ENCODE measurements at places on chromosomes 11 and 22. TPM values are rescaled to one million over a fixed set of nuclear protein-coding genes. Genes with fewer than 3 reads are reported as not detected.
A peak's percentile ranks its signal among the peaks of the same experiment; 100 is the strongest.

Gene LMNTD2
- 9.2 TPM for total RNA-seq

Gene POU2AF1
- total RNA-seq = 0.98 TPM

Gene YPEL4
- total RNA-seq = 0.84 TPM

Gene CCDC87
- total RNA-seq = 0.26 TPM

Gene ARFIP2
- 16.0 TPM for total RNA-seq

Gene FOLR1
- total RNA-seq = not detected

Gene TCN1
- total RNA-seq = 0.55 TPM

Gene FBLN1
- 2.8 TPM for total RNA-seq

Gene TTC36
- total RNA-seq = 21.5 TPM

Gene SYCE3
- not detected for total RNA-seq

Gene TMEM135
- total RNA-seq = 22.8 TPM

DNA sequence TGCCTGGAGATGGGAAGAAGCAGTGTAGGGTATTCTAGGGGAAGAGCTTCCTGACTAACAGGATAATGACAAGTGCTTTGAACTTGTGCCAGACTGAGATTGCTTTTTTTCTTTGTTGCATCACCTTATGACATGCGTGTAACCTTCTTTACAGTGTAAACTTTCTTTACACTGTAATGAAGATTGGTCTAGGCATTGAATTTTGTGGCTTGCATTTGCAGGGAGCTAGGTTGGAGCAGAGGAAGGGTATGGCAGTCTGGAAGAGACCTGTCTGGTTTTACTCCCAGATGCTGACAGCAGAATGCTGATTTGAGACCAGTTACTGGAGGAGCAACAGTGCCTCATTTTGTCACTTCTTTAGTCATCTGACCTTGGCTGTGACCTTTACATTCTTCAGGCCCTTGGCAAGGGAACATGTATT, 5.6 kb downstream of the DDB2 start:
- H3K36me3 ChIP-seq = peaks cover 11% of the 10 kb centered on the region
- H3K4me3 ChIP-seq = no peak overlapping the region
- H3K27me3 ChIP-seq = no peaks in the 10 kb centered on the region
- no peak for DNase-seq
- H3K4me1 ChIP-seq = peaks cover 8% of the 10 kb centered on the region

DNA sequence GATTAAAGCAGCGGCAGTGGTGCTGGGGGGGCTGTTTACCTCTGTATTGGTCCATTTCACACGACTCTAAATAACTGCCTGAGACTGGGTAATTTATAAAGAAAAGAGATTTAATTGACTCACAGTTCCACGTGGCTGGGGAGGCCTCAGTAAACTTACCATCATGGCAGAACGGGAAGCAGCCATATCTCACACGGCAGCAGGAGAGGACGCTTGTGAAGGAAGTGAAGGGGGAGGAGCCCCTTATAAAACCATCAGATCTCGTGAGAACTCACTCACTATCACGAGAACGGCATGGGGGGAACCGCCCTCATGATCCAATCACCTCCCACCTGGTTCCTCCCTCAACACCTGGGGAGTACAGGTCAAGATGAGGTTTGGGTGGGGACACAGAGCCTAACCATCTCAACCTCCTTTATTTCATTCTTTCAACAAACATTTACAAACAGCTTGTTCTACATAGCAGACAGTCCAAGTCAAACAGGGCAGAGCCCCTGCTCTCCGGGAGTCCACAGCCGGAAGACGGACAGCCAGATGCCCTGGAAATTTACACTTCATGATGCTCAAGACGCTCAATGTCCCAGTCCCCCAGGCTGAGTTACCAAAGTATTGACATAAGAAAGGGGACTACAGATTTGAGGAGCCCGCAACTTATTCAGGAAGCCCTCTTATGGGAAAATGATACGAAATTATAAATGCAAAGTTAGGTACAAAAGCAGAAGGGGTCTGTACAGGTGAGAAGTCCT, 26.3 kb upstream of the HMGXB4 start:
- H3K4me3 ChIP-seq = no peak overlapping the region
- no peak overlapping the region for H3K27ac ChIP-seq
- DNase-seq = no peak
- H3K27me3 ChIP-seq = no peaks in the 10 kb centered on the region
- H3K4me1 ChIP-seq = no peaks in the 10 kb centered on the region

- H3K36me3 ChIP-seq = no peaks in the 10 kb centered on the region
- H3K4me3 ChIP-seq = no peak overlapping the region
- no peaks in the 10 kb centered on the region for H3K27me3 ChIP-seq
- H3K27ac ChIP-seq = no peak overlapping the region
Observed at GRCh38 chr11:94343495-94343894, 39.1 kb downstream of the IZUMO1R start.

DNA sequence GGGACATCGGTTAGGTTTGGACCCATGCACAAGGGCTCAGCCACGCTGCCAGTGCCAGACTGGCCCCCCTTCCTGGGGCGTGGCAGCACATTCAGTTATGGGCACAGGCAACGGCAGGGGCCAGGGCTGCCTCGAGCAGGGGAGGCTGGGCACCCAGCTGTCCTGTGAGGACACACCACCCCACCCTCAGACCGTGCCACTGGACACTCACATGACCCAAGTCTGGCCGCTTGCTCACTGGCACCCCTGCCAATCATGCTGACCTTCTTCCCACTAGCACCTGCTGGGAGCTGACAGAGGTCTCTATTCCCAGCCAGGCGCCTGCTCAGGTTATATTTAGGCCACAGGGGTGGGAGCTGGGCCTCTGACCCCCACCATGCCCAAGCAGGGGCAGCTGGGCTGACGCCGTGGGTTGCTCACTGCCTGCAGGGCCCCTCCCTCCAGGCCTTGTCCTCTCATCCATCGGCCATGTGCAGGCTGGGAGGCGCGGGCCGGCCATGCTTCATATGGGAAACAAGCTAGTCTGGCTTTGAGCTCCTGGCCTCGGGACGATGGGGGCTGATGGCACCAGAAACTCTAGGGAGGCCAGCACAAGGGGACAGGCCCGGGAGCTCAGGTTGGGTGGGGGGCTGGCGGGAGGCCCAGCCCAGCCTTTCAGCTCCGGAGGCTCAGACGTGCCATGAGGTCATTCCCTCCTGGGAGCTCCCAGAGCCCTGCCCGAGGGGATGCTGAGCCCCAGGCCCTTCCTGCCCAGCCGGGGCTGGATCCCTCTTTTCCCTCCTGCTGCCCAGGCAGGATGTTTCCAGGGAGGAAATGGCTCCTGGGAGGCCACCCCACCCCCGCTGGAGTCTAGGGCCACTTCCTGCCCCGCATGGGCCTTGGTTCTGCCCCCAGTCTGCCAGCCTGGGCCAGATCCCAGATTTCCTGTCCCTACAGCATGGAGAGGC, 15.2 kb upstream of the TBX1 start:
- no peak for DNase-seq
- no peaks in the 10 kb centered on the region for H3K36me3 ChIP-seq
- H3K27ac ChIP-seq = no peak overlapping the region
- H3K27me3 ChIP-seq = no peaks in the 10 kb centered on the region
- H3K4me3 ChIP-seq = no peak overlapping the region
- H3K4me1 ChIP-seq = no peaks in the 10 kb centered on the region

DNA sequence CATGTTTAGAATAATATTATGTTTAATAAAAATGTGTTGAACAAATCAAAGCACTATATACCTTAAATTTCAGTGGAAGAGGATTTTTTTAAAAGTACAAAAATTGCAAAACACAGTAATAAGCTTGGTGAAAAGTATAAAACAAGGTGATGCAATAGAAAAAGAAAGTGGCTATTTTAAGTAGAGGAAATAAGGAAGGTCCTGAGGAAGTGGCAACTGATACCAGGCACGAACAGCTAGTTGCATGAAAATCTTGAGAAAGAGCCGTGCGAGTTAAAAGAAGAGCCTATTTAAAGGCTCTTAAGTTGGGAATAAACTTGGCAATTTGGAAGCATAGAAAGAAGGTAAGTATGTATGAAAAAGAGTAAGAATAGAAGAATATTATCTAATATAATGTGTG, 1679.3 kb downstream of the LRRC4C start:
- H3K27ac ChIP-seq = no peak overlapping the region
- no peak overlapping the region for H3K4me3 ChIP-seq
- no peak for DNase-seq
- no peaks in the 10 kb centered on the region for H3K27me3 ChIP-seq
- H3K4me1 ChIP-seq = peaks cover 14% of the 10 kb centered on the region

DNA sequence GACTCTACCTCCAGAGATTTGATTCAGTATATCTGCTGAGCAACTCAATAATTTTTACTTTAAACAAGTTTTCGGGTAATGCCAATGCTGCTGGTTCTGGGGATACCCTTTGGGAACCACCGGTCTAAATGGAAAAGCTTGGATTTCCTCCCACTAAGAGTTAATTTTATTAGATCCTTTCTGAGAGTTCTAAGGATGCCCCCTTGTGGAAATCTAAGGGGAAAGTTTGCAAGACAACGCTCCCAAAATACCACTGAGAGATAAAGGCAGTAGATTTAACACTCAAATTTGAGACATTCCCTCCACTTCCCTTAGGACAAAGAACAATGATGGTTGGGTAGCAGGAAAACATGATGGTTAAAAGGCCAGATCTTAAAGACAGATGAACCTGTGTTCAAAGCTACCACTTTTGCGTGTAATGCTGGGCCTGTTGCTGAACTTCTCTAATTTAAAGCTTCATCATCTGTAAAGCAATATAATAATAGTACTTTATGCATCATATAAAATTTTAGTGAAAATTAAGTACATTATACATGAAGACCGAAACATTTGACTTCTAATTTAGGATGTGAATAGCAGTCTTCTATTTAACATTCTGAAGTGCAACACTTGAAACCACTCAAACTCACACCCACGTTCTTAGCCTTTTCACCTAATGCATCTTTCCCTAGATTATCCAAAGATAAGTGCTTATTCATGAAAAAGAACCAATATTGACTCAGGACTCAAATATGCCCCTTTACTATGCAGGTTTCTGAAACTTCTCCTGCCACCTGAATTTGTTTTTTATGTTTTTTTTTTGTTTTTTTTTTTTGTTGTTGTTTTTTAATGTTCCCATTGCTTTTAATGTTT, 110.1 kb upstream of the LUZP2 start:
- H3K4me3 ChIP-seq = no peak overlapping the region
- H3K27ac ChIP-seq = no peak overlapping the region
- no peaks in the 10 kb centered on the region for H3K4me1 ChIP-seq
- no peaks in the 10 kb centered on the region for H3K36me3 ChIP-seq

- H3K27me3 ChIP-seq = no peaks in the 10 kb centered on the region
- no peak for DNase-seq
- H3K4me3 ChIP-seq = no peak overlapping the region
- no peak overlapping the region for H3K27ac ChIP-seq
- H3K36me3 ChIP-seq = no peaks in the 10 kb centered on the region
Observed at GRCh38 chr11:11032066-11032465, 174.2 kb upstream of the ZBED5 start.

- DNase-seq = no peak
- H3K27me3 ChIP-seq = no peaks in the 10 kb centered on the region
- H3K4me1 ChIP-seq = no peaks in the 10 kb centered on the region
- H3K36me3 ChIP-seq = no peaks in the 10 kb centered on the region
- H3K27ac ChIP-seq = no peak overlapping the region
Observed at GRCh38 chr11:58493676-58494075, 14.2 kb downstream of the OR5B21 start.

DNA sequence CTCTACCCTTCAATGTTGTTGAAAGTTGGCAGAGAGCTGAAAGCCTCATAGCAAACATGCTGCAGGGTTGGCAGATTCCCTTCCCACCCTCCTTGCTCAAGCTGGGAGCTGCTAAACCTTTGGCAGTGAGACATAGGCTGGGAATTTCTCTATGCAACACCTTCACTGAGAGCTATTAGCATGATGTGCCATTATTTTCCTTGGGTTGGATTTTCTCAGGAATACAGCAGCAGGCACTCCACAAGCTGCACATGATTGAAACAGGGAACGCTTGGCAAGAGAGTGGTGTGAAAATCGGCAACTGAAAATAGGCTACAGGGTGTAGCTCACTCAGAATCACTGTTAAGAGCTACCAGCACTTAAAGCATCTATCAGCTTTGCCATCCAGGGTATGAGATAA, 9.6 kb upstream of the ALKBH3 start:
- H3K4me1 ChIP-seq = no peaks in the 10 kb centered on the region
- H3K36me3 ChIP-seq = no peaks in the 10 kb centered on the region
- H3K4me3 ChIP-seq = no peak overlapping the region
- DNase-seq = no peak
- H3K27me3 ChIP-seq = no peaks in the 10 kb centered on the region

DNA sequence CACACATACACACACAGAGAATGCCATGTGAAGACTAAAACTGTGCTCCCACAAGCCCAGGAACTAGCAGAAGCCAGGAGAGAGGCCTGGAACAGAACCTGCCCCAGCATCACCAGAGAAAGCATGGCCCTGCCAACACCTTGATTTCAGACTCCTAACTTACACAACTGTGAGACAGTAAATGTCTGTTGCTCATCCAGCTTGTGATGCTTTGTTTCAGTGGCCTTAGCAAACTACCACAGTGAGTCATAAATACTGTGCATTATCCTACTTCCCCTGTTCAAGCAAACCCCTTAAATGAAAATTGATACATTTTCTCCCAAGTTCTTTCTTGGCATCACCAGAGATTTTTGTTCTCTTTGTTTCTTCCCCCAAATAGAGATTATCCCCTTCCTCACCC, 1539.4 kb upstream of the TENM4 start:
- no peak overlapping the region for H3K4me3 ChIP-seq
- no peaks in the 10 kb centered on the region for H3K36me3 ChIP-seq
- H3K27me3 ChIP-seq = no peaks in the 10 kb centered on the region

GRCh38 chr11:67983951-67984350, 19.9 kb downstream of the UNC93B1 start:
- H3K4me1 ChIP-seq = no peaks in the 10 kb centered on the region
- DNase-seq = no peak
- H3K27me3 ChIP-seq = no peaks in the 10 kb centered on the region

DNA sequence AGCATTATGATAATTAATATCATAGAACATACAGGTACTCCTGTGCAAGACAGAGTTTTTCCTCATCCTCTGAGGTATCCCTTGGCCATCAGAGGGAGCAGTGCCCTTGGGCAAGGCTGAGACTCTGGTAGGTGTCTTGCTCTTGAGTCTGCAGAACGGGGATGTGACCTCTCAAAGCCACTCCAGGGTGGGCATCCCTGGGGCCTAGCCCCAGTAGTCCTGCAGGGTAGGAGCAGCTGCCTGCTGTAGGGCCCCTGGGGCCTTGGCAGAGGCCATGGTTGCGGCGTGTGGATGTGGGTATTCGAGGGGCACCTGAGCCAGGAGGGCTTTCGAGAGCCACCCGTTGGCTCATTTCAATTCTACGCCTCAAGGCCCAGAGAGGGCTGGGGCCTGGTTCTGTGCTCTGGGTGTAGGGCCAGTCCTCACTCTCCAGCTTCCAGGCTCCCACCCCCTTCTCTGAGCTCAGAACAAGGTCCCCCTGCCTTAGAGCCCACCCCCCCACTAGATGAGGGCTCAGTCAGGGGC, 7.7 kb upstream of the OMP start:
- DNase-seq = peak; percentile 46
- peaks cover 30% of the 10 kb centered on the region for H3K4me1 ChIP-seq

GRCh38 chr11:10401696-10402392, 53.2 kb upstream of the AMPD3 start:
- no peak overlapping the region for H3K4me3 ChIP-seq
- H3K27me3 ChIP-seq = no peaks in the 10 kb centered on the region
- H3K4me1 ChIP-seq = no peaks in the 10 kb centered on the region
- no peaks in the 10 kb centered on the region for H3K36me3 ChIP-seq
- H3K27ac ChIP-seq = no peak overlapping the region
